ENCODE measurements at places on chromosomes 6 and 20. TPM values are rescaled to one million over a fixed set of nuclear protein-coding genes. Genes with fewer than 3 reads are reported as not detected.

DSP gene
- total RNA-seq = 95.4 TPM

TRIM38 gene
- 16.2 TPM for total RNA-seq

COL21A1 gene
- total RNA-seq = 1.5 TPM

MROH8 gene
- total RNA-seq = 8.3 TPM

MAS1 gene
- not detected for total RNA-seq

SSR1 gene
- total RNA-seq = 52.2 TPM

PTCRA gene
- not detected for total RNA-seq
